ENCODE measurements at places on chromosomes 3 and 15.
A peak's percentile ranks its signal among the peaks of the same experiment; 100 is the strongest.

DNA sequence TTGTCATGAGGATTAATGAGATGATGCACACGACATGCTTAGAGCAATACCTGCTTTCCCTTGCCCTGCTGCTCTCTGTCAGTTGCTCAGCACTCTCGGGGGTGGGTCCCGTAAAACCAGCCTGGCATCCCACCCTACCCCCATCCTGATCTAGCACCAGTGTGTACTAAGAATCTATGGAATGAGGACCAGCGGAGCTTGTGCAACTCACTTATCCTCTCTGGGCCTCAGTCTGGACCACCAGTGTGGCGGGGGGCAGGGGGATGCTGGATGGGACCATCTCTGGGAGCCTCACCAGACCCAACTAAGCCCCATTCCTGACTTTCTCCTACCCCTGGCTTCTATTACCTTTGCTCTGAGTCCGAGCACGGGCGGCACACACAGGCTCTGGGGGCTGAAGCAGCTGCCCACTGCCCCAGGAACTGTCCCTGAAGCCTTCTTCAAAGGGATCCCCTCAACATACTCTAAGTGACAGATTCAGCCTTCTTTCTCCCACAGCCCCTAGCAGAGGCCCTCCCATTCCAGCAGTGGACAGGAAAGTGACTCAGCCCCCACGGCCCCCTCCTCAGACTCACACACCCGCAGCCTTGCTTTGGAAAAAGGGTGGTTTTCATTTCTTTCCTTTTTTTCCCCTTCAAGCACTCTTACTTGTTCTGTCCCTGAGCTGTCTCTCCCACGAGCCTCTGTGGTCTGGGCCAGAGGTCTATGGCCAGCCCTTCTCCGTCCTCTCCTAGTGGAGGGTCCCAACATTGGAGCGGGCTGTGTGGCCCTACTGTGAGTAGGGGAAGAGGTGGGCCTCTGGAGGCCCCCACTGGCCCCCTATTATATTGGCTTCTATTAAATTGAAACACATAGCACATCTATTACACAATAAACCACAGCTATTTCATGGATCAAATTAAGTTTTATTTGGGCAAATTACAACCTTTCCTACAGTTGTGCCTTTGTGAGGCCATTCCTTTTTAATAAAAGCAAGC lies 100.3 kb downstream of the SMAD6 start:
- H3K36me3 ChIP-seq: no peaks in the 10 kb centered on the region
- no peaks in the 10 kb centered on the region for H3K27me3 ChIP-seq
- H3K27ac ChIP-seq: peak overlapping the region; percentile 83
- no peak for DNase-seq
- peaks cover 32% of the 10 kb centered on the region for H3K4me1 ChIP-seq

GRCh38 chr3:53846134-53846850 lies at the start of the genes CHDH and IL17RB:
CHDH (minus strand) TSS chr3:53846419; CDS start chr3:53824008, 22,411 bp downstream.
IL17RB (plus strand) TSS chr3:53846568; CDS start chr3:53846589, 21 bp downstream.
- H3K36me3 ChIP-seq: no peaks in the 10 kb centered on the region
- H3K27ac ChIP-seq: peak within 1 kb of the TSS; percentile 70
- no peaks in the 10 kb centered on the region for H3K27me3 ChIP-seq

DNA sequence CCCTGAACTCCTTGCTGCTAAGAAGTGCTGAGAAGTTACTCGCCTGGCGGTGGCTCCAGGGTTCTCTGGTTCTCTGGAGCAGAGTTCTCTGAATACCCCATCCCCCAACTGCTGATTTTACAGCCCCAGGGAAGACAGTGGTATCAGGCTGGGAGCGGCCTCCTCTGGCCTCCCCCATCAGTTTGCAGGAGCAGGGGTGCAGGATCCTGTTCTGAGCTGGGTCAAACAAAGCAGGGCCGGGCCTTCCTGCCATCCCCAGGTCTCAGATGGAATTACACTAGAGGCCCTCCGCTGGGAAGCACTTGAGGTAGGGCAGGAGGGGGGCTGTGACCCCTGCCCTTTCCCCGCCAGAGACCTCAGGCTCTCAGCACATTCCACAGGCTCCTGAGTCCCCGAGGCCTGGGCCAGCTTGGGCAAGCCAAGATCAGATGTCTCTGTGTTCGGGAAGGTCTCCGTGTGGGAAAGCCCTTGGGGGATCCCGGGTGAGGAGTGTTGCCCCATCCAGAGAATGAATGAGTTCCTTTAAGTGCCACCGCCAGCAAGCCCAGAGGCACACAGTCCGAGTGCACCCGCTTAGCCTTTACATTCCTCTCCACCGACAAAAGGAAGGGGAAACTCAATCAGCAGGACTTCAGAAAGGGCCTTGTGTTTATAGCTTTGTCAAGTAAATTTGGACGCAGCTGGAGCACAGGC lies 149.9 kb downstream of the LRRK1 start:
- no peak for DNase-seq
- H3K4me1 ChIP-seq: peaks cover 31% of the 10 kb centered on the region
- H3K27ac ChIP-seq: peak overlapping the region; percentile 70
- H3K4me3 ChIP-seq: no peak overlapping the region
- no peaks in the 10 kb centered on the region for H3K36me3 ChIP-seq
- H3K27me3 ChIP-seq: no peaks in the 10 kb centered on the region

GRCh38 chr3:134362221-134362620 lies 12.0 kb downstream of the AMOTL2 start:
- no peaks in the 10 kb centered on the region for H3K27me3 ChIP-seq
- H3K4me1 ChIP-seq: peaks cover 97% of the 10 kb centered on the region
- H3K27ac ChIP-seq: peak overlapping the region; percentile 61
- peak; percentile 16 for DNase-seq

GRCh38 chr15:36595611-36596010 lies 16.2 kb downstream of the CDIN1 start:
- H3K4me1 ChIP-seq: no peaks in the 10 kb centered on the region
- no peaks in the 10 kb centered on the region for H3K36me3 ChIP-seq
- H3K27ac ChIP-seq: no peak overlapping the region

GRCh38 chr15:66233487-66234415 lies 19.8 kb downstream of the MEGF11 start:
- no peaks in the 10 kb centered on the region for H3K36me3 ChIP-seq
- no peak overlapping the region for H3K27ac ChIP-seq
- peaks cover 7% of the 10 kb centered on the region for H3K27me3 ChIP-seq
- H3K4me1 ChIP-seq: no peaks in the 10 kb centered on the region
- DNase-seq: no peak

All from upper lobe of right lung (tissue), 1 donor.